GM12892 (cell line): ENCODE measurements at places on chromosomes 16 and 17.
A peak's percentile ranks its signal among the peaks of the same experiment; 100 is the strongest.

- no peak for DNase-seq
These were observed 21.9 kb downstream of the OMG start for GRCh38 chr17:31275116-31275515.

DNA sequence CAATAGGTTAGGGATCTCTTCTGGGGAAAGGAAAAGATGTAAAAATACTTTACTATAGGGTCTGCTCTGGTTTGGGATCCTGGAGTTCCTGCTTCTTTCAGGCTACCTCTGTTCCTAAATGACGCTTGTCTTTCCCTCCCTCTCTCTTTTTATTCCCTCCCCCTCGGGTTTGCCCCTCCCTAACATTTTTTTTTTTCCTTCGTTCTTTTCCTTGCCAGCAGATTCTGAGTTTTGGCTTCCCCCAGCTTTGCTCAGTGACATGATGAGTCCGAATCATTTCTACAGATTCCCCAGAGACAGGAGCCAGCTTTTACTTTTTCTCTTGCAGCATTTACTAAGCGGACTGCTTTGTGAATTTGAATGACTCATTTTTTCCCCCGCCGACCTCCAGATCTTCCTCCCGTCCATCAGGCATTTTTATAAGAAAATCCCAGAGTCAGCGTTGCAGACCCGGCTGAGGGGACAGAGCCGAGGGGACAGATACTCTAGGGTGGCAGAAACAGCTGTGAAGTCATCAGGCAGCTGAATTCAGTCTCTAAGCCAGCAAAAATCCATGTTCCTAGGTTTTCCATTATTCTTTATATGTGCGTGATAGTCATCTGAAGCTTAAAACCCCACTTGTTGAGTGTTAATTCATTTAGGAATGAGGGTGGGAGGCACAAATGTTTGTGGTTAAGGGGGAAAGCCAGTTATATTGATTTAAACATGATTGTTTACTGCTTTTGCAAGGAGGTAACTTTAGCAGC is at the start of gene TMEM100:
TMEM100 (minus strand) TSS at position 123 of the 746 bp plus-strand sequence. CDS start 1,794 bp downstream, outside the sequence.
- DNase-seq, result no peak

GRCh38 chr16:46728806-46729205 is 19.3 kb downstream of the MYLK3 start:
- no peak for DNase-seq

DNA sequence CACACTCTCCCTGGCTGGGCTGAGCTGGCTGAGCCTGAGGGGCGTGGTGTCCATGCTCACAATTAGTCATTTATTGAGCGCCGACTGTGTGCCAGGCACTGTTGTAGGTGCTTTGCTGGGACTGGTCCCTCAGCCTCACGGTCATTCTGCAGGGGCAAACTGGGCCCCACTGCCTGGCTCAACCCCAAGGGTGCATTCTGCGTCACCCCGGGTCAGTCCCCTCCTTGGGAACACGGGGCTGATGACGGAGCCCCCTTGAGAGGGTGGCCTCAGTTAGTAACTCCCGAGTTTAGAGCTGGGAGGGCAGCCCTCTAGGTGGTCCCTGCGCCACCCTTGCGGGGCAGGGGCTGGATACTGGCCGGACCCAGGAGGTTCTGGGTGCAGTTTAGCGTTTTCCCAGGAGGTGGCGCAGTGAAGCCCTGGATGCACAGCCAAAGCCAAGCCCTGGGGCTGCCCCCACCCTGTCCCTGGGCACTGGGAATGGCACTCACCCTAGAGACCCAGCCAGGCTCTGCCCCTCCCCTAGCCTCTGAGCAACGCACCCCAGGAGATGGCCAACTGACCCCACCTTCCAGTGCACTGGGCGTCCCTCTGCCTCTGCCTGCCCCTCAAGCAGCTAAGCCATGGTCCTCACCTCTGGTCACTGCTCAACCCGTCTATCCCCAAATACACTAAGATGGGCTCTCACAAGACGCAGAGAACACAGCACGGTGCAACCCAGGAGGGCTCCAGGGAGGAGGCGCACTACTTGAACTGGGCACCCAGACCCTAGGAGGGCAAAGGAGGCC is 243.2 kb upstream of the GSE1 start:
- peak; percentile 77 for DNase-seq
